ENCODE measurements at places on chromosomes 5 and 9.
A peak's percentile ranks its signal among the peaks of the same experiment; 100 is the strongest.

GRCh38 chr5:142976861-142977260 is 206.7 kb downstream of the ARHGAP26 start:
- DNase-seq = peak; percentile 50

DNA sequence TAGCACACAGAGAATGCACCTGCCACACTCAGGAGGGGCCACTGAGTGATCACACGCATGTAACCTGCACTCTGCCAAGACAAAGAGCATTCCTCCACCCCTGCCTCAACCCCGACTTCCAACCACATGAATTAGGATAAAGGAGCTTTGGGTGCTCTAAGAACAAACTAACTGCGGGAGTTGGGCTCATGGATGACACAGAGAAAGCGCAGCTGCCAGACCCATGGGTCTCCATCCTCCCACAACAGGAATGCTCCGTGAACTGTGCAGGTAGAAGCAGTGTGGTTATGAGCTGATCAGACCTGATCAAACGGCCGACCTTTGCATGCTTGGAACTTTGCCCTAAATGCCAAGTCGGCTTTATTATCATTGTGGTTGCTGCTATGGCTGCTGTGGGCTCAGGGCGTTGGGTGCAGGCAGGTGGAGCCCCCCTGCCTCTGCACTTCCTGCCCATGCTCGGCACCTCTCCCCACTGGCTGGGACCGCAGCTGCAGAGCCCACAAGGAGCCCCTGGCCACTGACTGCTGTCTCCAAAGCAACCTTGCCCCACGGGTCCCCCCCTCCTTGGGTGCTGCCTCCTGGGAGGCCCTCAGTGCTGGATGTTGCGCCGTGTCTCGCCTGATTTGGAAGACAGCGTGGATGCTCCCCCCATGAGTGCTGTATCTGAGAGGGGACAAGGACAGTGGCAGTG is 2.6 kb upstream of the SLC6A3 start:
- DNase-seq = peak; percentile 13

GRCh38 chr5:145948921-145949320 is 12.5 kb downstream of the SH3RF2 start:
- no peak for DNase-seq

DNA sequence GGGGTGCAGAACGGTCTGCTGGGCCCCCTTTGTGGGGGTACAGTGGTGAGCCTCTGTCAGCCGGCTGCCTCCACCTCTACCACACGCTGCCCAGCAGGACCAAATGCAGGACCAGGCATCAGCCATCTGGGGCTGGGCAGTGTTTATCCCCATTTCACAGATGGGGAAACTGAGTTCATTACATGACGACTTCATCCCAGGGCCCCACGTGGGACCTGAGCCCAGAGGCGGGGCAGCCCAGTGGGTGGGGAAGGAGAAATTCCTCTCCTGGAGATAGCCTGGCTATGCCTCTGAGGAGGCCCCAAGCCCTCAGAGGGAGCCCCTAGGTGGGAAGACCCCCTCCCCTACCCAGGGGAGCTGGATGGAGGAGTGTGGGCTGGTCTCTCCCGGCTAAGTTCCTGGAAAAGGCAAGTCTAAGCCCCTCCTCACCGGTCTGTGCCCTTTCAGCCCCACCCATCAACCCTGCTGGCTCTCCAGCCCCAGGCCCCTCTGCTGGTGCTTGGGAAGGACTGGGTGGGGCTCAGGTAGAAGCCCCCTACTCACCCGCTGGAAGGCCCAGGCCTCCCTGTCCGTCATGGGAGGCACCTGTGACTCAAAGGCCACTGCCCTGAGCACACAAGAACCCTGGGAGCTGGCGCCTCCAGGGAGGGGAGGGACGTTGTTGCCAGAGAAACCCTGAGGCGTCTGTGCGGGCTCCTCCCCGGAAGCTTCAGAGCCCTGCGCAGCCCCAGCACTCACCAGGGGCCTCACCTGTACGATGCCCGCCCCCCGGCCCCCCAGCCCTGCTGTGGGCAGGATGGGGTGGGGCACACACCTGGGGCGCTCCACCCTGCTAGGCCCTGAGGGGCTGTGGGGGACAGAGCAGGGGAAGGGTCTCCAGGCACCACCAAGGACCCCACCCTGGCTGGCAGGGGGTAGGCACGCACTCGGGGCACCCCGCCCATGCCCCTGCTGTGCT is 7.4 kb upstream of the CCDC187 start:
- DNase-seq = no peak

- DNase-seq = no peak
Observed at GRCh38 chr9:90927496-90927895, 125.9 kb downstream of the SYK start.

DNA sequence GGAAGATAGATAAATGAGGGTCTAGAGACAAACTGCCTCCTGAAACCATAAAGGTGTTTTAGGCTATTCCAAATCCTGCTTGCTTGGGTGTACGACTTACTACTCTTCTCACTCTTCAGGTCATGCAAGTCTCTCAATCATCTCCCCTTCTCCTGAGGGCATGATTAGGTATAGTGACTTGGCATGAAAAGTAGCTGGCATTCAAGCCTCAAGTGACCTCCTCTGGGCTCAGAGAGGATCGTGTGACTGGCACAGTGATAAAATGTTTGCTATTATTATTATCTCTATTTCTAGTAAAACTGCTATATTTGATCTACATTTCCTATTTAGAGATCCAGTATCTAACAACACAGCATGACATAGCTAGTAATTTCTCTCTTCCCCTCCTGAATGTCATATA is 494.8 kb downstream of the SPOCK1 start:
- DNase-seq = no peak

GRCh38 chr5:5235685-5236084 is 95.6 kb downstream of the ADAMTS16 start:
- no peak for DNase-seq

DNA sequence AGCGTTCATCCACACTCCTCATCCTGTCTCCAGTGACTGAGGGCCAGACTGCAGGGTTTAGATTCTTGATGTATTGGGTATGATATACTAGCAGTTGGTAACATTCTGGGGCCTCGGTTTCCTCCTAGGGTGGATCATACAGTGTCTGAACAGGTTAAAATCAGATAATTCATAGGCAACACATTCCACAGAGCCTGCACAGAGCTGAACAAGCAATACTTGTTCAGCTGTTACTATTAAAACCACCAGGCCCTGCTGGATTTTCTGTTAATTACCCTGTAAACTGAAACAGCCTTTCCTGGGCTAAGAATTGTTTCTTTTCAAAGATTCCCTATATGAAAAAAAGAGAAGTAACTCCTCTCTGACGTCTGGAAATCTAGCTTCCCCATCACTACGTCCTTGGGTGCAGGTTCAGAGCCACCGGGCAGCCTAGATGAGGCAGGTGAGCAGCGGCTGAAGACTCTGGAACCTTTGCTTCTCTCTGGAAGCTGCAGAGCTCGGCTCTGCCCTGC is 1313.5 kb upstream of the WWC1 start:
- DNase-seq = no peak

DNA sequence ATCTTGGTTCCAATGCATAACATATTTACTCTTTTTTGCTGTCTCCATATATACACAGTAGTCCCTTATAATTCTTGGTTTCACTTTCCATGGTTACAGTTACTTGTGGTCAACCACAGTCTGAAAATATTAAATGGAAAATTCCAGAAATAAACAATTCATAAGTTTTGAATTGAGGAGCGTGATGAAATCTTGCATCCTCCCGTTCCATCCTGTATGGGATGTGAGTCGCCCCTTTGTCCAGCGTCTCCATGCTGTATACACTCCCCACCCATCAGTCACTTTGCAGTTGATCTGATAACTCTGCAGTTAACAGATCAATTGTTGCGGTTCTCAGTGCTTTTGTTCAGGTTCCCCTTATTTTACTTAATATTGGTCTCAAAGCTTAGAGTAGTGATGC is 11.5 kb upstream of the FAF2 start:
- DNase-seq = no peak

DNA sequence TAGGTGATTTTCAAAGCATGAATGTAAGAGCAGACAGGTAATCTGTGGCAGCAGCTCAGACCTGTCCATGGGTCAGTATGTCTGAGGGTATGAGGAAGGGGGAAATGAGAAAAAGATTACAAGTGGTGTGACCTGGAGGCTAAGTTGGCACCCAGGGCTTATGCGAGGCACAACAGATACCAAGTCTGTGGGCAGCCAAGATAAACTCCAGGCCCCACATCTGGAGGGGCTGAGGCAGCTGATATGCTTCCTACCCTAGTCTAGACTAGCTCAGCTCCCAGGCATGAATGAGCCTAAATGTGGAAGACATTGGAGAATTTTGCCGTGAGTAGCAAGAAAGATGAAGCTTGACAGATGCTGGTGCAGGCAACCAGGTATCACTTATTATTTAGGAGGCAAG is 151.7 kb downstream of the PIK3R1 start:
- DNase-seq = no peak

DNA sequence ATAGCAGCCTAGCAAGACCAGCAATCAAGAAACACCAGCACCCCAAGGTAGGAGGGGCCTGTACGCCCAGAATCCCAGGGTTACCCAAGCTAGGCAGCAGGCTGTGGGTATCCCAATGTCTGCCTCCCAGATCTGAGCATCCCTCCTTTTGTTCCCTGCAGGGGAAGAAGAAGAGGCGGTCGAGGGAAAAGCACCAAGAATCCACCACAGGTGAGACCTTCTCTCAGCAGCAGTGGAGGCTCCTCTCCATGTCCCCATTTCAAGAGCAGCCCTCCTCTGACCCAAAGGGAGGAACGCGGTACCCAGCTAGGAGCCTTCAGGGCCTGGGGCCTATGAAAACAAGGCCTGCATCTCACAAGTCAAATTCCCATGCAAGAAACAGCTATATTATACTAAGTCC is 28.9 kb downstream of the TCF7 start:
- DNase-seq = no peak

GRCh38 chr9:38088006-38088925 is 19.2 kb upstream of the SHB start:
- peak; percentile 62 for DNase-seq

DNA sequence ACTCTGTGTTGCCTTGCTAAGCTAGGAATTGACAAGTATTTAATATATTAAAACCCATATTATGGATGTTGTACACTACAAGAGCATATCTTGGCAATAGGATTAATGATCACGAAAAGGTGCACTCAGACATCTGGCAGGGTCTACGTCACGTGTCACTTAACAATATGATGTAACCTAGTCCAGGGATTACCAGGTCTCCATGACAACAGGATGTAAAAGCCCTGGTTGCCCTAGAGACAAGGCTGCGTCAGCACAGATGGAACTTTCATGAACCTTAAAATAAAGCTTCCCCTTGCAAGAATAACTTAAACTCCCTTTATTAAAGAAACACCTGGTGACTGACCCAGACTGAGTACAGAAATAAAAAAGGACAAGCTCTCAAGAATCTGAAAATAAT is 717.8 kb downstream of the CDH18 start:
- no peak for DNase-seq

DNA sequence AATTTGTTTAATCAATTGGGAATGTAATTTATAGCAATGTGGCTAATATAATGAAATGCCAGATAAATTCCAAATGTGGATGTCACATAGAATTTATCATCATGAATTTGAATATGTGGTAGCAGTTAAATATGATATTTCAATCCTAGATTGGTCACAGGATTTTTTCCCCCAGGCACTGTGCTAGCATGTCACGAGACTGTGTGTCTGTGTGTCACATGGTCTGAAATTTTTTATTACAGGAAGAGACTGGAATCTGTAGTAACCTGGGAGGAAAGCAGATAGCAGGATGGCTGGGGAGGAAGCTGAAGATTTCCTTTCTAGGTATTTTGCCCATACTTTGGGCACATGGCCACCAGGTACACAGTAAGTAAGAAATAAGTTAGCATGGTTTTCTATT is 35.4 kb upstream of the MSH3 start:
- no peak for DNase-seq

DNA sequence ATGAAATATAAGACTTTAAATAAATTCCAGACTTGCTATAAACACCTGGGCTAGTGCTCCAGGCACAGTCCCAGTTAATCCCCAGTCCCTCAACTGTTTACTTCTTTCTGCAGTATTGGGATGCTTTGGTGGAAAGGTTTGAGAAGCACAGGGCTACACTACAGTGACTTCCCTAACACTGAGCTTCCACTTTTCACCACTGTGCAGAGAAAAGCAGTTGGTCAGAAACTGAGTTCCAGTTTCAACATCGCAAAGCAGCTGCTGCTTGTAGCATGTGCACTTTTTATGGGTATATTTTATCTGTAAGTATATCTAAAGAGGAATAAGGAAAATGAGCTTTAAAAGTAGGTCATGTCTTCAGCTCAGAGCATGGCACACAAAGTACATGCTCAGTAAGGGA is 339.7 kb downstream of the NTRK2 start:
- no peak for DNase-seq

GRCh38 chr5:160197341-160198144 is 31.8 kb upstream of the FABP6 start:
- no peak for DNase-seq

GRCh38 chr9:70504834-70505233 is 90.4 kb upstream of the KLF9 start:
- DNase-seq = no peak

GRCh38 chr9:13083963-13084528 is 195.4 kb downstream of the MPDZ start:
- DNase-seq = no peak

DNA sequence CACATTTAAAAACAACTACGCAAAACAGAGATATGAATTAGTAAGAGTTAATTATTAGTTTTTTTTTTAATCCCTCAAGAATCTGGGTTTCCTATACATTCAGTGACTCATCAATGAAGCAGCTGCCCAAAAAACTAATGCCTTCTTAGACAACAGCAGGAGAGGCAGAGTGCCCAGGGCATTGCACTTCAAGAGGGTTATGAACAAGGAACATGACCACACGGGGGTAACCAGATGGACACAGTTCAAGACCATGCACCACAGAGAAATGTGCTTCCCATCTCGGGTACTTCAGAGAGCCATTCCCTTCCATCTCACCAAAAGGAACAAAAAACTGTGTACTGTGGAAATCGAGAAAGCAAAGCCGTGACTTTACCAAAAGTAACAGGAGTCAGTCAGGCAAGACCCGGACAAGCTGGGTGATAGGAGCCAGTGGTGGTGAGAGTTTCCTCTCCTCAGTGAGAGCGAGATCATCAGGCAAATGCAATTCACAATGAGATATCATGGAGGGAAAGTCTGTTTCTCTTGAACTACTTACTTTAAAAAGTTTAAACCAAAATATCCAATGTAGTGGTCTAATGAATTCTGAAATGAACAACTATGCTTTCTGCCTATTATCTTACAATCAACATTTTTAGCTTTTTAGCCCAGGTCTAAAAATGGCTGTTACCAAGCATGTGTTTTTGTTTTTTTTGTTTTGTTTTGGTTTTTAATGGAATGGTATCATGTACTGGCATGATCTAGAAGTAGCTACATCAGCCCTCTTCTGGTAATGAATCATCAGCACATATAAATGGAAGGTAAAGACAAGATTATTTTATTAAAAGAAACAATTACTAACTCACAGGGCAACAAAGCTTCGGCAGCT is 192.1 kb downstream of the TSSK1B start:
- DNase-seq = no peak

- no peak for DNase-seq
Observed at GRCh38 chr9:104138243-104138868, 44.2 kb downstream of the SMC2 start.

DNA sequence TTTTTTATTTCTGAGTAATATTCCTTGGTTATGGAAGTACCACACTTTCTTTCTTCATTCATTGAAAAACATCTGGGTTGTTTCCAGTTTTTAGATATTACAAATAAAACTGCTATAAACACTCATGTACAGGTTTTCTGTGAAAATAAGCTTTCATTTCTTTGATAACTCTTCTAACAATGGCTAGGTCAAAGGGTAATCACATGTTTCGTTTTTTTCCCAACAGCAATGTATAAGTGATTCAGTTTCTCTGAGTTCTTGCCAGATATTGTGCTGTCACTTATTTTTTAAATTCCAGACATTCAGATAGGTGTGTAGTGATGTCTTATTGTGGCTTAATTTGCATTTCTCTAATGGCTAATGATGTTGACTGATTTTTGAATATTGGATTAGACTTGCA is 16.7 kb upstream of the TNPO1 start:
- no peak for DNase-seq

Measured in CD4-positive, alpha-beta T cell treated with Interleukin-4 for 1 hour (primary cell).